Omental fat pad (tissue), 4 donors: ENCODE measurements at places on chromosomes 1 and 21. TPM values are rescaled to one million over a fixed set of nuclear protein-coding genes. Genes with fewer than 3 reads are reported as not detected.

Gene GSTM2
- total RNA-seq = 44.4 TPM

Gene CRYBG2
- total RNA-seq = not detected

Gene NTMT2
- not detected for total RNA-seq

Gene S100A9
- total RNA-seq = 674 TPM

Gene LPAR3
- not detected for total RNA-seq

Gene SEC16B
- total RNA-seq = 7.7 TPM

Gene SNIP1
- 27.6 TPM for total RNA-seq
